ENCODE measurements at places on chromosomes 4 and X.

DNA sequence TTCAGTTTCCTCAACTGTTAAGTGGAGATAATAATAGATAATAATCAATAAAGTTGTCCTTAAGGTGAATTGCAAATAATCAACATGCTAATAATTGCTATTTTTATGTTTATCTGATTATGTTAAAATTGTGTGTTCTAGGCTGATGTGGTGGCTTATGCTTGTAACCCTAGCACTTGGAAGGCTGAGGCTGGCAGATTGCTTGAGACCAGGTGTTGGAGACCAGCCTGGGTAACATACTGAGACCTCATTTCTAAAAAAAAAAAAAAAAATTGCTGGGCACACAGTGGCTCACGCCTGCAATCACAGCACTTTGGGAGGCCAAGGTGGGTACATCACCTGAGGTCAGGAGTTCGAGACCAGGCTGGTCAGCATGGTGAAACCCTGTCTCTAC is 175.2 kb downstream of the GC start:
- DNase-seq = no peak

GRCh38 chrX:112779139-112779538 is 61.5 kb downstream of the AMOT start:
- DNase-seq = no peak

GRCh38 chr4:169971456-169972015 is 54.7 kb downstream of the MFAP3L start:
- DNase-seq = no peak

GRCh38 chr4:155541716-155542115 is 124.9 kb upstream of the GUCY1A1 start:
- no peak for DNase-seq

- peak; percentile 20 for DNase-seq
Measured at GRCh38 chr4:123939621-123940020, 543.0 kb downstream of the SPRY1 start.

DNA sequence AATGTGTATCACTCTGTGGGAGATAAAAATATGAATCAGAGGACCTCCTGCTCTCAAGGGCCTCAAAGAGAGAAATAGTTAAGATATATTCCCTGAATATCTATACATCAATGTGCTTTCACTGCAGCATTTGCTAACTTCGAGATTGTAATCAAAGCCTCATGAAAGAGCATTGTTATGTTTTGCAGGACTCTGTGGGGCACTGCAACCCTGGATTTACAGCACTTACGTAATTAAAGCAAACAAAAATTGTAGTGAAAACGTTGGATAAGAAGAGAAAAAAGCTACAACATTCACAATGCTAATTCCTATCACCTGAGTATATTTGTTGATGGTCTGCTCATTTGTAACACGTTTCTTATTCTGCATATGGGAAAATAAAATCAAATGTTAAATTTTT is 48.0 kb downstream of the ETNPPL start:
- DNase-seq = no peak

- DNase-seq = no peak
Measured at GRCh38 chrX:131054906-131055305, 3.2 kb upstream of the ARHGAP36 start.

- DNase-seq = no peak
Measured at GRCh38 chrX:118595501-118596042, 100.0 kb downstream of the DOCK11 start.

DNA sequence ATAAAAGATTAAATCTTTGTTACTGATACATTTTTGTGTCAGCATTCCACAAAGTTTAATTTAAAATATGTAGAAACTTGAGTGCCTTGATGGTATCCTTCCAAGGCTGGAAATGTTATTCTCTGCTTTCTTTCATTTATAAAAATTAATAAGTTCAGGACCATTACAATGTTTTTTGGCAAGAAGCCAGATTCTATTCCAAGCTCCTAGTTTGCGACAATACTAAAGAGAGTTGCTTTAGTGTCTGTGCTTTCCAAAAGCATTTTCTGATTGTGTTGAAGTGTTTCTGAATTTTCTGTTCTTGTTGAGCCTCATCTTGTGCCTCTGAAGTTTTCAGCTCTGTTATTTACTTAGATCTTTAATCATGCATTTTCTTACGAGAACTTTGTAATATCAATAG is 516.2 kb downstream of the KCTD8 start:
- DNase-seq = no peak

DNA sequence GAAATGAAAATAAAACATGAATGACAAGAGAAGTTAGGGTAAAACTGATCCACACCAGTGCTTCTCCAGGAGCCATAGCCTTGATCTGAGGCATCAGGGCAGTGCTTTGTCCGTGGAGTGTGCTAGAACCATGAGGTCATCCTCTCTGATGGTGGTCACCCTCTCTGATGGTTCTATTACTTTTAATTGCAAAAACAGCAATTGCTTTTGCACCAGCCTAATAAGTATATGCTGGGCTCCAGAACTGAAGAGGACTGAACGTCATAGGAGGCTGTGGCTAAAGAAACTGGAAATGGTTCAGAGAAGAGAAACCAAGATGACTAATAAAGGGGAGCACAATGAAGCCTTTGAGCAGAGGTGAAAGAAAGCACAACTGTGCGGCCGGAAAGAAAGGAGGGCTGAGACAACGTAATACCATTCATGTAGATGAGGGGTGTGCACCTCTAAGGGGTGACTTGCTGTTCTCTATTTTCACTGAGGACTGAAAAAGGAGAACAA is 17.0 kb upstream of the TMEM154 start:
- no peak for DNase-seq

- no peak for DNase-seq
Measured at GRCh38 chr4:16226816-16227461, 668 bp upstream of the TAPT1 start.

DNA sequence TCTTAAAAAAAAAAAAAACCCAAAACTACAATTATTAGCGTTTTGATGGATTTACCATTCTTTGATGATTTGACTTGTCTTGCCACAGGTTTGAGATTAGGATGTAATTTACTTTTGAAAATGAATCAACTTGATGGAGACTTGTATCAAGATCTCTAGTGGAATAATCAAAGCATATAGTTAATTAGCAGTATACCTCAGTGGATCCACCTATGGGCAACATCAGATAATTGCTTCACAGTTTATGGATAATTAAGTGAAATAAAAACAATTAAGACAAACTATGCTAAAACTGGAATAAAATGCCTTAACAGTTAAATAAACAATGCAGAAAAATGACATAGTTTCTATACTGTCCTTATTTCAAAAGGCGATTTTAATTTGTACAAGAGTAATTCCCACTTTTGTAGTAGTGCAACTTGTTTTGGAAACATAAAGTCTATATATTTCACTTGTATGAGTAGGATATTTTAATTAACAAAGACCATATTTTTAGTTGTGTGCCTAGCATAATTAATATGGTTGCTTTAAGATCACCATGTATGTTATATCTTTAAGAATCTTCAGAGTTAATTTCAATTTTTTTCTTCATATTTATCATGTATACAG is 4.2 kb downstream of the CPEB2 start:
- DNase-seq = no peak

DNA sequence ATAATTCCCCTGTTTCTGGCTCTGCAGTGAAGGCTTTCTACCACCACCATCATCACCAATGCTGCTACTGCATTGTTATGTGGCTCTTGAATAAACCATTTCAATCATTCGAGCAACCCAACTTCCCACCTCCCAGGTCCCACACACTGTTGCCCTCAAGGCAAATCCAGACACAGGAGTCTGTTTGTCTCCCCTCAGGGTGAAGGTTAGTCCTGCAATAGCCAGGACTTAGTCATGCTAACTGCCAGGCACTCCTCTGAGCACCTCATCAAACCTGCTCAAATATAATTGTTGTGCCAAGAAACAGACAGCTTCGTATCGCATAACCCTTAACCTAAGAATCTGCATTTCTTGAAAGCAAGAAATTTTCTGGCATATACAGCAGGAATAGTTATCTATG is 213.2 kb downstream of the KDR start:
- no peak for DNase-seq

GRCh38 chr4:22668301-22668700 is 24.4 kb upstream of the GBA3 start:
- no peak for DNase-seq

- DNase-seq = no peak
Measured at GRCh38 chr4:143212566-143212965, 27.8 kb downstream of the USP38 start.

- no peak for DNase-seq
Measured at GRCh38 chr4:124019749-124020549, 623.4 kb downstream of the SPRY1 start.

DNA sequence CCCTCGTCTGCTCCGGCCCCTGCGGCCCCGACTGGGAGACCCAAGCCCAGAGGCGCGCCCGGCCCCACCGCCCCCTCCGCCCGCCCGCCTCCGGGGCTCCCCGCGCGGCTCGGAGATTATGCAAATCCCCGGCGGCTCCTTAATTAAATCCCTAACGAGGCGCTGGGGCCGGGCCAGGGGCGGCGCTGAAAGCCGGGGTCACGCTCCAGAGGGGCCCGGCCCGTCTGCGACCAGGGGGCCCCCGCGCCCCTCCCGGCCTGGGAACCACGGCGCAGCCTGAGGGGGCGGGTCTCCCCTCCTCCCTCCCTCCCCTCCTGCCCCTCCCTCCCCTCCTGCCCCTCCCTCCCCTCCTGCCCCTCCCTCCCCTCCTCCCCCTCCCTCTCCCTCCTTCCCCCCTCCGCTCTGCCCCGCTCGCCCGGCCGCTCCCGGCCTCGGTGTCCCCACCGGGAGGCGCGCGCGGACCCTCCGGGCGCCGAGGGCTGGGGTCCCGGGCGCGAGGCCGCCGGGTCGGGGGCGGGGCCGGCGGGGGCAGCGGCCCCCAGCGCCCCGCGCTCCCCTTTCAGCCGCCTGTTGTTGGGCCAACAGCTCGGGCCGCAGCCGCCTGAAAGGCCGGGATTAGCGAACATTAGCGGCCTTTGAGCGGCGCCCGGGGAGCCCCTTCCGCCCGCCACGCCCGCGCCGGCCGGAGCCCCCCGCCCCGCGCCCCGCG is 25.9 kb upstream of the FGFR3 start:
- no peak for DNase-seq

GRCh38 chrX:120575379-120576114 is 14.8 kb upstream of the CUL4B start:
- no peak for DNase-seq

- no peak for DNase-seq
Measured at GRCh38 chr4:102454981-102455685, 46.0 kb upstream of the NFKB1 start.

GRCh38 chr4:3316146-3316545 is 23.3 kb downstream of the RGS12 start:
- no peak for DNase-seq

DNA sequence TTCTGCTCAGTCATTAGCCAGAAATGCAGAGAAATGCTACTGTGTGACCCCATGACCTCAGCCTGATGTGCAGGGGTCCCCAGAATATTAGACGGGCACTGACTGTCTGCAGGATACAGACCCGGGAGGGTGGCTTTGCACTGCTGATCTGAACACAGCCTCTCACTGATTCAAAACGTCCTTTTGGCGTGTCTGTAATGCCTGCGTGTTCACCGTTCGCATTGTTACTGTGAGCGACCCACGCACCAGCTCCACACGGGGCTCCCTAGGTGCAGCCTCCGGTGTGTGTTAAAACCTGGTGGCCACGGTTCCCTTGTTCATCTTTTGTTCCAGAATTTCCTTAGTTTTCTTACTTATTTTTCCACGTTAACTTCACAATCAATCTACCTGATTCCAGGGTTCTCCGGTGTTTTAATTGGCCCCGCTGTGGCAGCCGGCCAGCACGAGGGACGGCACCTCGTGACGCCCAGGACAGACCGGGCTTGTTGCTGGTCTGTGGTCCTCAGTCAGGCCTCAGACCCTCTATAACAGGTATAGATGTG is 32.0 kb upstream of the SPON2 start:
- DNase-seq = no peak

DNA sequence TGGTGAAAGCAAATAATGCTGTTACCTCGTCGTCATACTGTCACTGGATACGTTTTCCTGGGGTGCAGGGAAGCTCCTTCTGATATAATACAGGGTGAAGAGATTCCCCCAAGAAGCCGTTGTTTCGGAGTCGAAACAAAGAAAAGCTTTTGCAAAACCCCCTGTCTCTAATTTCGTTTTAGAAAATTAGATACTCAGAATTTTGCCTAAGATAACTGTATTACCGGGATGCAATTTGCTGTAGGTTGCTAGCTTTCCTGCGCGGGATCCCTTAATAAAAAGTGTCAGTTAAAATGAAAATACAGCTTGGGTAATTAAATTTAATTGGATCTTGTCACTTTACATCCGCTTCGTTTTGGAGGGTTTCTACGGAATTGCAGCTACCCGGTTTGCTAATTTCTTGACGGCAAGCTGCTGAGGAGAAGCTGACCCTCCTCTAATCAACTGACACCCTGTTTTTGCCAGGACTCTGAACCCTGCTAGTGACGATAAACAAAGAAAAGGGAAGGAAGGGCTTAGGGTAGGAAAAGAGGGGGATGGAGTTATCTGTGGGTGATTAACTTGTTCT is 174.6 kb downstream of the SHOX start:
- no peak for DNase-seq

- no peak for DNase-seq
Measured at GRCh38 chr4:147340111-147340510, 140.8 kb upstream of the EDNRA start.

- peak; percentile 27 for DNase-seq
Measured at GRCh38 chr4:74675673-74676279, 118.5 kb downstream of the BTC start.

- no peak for DNase-seq
Measured at GRCh38 chr4:4203688-4204400, 22.9 kb downstream of the OTOP1 start.

GRCh38 chr4:185730387-185730786 is 81.6 kb downstream of the SORBS2 start:
- no peak for DNase-seq

DNA sequence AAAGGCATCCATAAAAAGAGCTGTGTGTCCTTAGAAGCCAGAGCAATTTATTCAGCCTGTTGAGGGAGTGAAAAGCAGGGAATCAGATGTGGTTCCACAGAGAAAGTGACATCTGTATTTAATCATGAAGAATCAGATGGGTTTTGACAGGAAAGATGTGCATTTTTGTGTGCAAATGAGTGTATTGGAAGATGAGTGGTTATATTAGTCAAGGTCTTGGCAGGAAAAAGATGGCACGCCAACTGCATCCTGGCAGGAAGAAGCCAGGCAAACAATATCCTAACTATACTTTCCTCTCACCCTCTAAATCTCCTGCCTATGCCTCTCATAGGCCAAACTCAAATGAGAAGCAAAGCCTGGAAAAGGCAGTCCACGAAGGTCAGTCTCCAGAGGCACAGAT is 59.1 kb downstream of the SCFD2 start:
- no peak for DNase-seq

DNA sequence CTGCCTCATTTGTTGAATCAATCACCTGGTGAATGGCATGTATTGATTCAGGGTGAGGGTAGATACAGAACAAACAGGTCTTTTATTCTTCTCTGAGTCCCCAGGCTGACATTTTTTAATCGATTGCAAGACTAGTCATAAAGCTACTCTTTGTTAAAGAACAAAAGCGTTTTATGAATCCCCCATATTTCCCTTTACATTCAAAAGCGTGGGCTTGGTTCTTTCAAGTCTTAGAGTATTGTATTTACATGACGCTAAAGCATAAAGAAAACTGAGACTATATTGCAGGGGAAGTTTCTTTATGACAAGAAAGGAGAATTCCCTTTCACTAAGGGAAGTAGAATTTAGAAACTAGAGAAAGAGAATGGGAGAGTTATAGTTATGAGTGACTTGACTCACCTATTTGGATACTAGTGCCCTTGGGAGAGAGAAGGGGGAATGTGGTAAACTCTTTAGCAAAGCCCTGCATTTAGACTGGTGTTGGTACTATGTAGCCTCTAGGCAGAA is 69.3 kb upstream of the PDE5A start:
- DNase-seq = no peak

- DNase-seq = no peak
Measured at GRCh38 chr4:109985993-109986974, 73.6 kb downstream of the EGF start.

GRCh38 chr4:182556580-182556979 is 313.4 kb downstream of the TENM3 start:
- DNase-seq = no peak
